Ecto neural progenitor cell (in vitro differentiated cells): ENCODE measurements at places on chromosomes 5 and 9.

DNA sequence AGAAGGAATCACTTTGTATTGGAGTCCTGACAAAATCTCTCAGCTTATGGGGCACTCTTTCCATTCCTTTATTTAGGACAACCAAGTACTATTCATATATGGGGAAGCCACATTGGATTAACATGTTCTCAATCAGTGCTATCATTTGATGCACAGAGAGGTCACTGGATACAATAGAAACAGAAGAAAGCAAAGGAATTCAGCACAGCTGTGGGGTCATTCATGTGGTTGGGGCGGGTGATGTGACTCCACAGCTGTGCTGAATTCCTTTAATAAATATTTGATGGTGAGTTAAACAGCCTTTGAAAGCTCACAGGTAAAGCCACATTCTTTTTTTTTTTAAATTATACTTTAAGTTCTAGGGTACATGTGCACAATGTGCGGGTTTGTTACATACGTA is 854 bp upstream of the TEX48 start:
- no peak for DNase-seq

DNA sequence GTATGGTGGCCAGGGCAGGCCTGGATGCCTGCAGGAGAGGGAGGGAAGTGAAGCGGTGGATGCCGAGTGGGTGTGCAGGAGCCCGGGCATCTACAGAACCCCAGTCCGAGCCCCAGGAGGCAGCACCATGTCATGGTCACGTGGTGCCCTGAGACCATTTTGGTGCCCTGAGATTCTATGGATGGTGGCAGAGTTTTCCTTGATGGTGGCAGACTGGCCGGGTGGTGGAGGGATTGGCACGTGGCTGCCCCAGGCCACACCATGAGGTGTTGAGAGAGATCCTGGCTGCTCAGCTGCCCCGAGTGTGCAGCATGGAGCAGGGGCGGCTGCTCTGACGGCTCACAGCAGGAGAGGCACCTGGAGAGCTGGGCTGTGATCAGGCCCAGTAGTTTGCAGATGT is 52.3 kb downstream of the SYK start:
- DNase-seq: no peak

- DNase-seq: no peak
These were observed 96.3 kb upstream of the RANBP3L start for GRCh38 chr5:36397901-36398536.

DNA sequence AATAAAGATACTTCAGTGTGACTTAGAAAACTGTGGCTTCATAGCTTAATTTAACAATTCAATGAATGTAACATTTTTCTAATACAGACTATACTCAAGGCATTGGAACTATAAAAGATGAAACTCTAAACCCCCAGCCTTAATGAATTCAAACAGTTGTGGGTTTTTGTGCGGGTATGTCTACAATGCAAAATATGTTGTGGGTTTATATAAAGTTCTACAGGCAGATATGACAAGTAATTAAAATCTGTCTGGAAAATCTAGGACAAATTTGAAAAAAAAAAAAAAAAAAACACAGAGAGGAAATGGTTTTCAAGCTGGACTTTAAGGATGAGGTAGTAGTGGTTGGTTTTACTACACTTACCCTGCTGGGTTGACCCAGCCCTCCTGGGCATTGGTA is 467.5 kb upstream of the TLE4 start:
- no peak for DNase-seq
